ENCODE measurements at places on chromosomes 1 and 21.
A peak's percentile ranks its signal among the peaks of the same experiment; 100 is the strongest.

DNA sequence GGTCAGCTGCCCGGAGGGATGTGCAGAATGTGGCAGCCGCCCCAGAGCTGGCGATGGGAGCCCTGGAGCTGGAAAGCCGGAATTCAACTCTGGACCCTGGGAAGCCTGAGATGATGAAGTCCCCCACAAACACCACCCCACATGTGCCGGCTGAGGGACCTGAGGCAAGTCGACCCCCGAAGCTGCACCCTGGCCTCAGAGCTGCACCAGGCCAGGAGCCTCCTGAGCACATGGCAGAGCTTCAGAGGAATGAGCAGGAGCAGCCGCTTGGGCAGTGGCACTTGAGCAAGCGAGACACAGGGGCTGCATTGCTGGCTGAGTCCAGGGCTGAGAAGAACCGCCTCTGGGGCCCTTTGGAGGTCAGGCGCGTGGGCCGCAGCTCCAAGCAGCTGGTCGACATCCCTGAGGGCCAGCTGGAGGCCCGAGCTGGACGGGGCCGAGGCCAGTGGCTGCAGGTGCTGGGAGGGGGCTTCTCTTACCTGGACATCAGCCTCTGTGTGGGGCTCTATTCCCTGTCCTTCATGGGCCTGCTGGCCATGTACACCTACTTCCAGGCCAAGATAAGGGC, 33.5 kb upstream of the LHX4 start:
- DNase-seq, result no peak

- peak; percentile 29 for DNase-seq
These were observed 648 bp downstream of the FAM76A start for GRCh38 chr1:27726173-27727044.

- DNase-seq, result no peak
These were observed 6.2 kb downstream of the ARHGEF16 start for GRCh38 chr1:3460672-3461131.

GRCh38 chr1:71019233-71019969, 28.2 kb downstream of the PTGER3 start:
- DNase-seq, result no peak

- DNase-seq, result peak; percentile 58
These were observed 189.8 kb downstream of the DNAH14 start for GRCh38 chr1:225119307-225119706.

DNA sequence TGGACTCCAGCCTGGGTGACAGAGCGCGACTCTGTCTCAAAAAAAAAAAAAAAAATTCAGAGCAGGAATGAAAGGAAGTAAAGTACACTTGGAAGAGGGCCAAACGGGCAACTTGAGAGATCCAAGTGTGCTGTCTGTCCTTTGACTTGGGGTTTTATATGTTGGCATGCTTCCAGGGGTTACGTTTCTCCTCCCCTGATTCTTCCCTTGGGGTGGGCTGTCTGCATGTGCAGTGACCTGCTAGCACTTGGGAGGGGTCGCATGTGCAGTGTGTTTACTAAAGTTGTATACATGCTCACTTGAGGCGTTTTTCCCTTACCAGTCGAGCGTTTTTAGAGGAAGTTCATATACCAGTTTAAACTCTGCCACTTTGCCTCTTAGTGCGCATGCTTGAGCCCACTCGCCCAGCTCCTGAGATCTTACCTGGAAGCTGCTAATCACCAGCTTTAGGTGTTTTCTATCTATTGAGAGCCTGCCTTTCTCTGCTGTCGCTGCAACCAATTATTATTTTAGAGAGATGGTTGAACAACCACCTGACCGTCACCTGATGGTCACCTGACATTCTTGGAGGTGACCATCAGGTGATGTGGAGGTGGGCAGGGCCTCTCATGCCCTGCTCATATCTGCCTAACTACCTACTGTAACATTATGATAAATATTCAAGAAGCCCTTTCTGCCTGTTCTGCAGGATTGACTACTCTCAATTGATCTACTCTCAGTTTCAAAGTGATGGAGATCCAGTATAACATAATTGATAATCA, 140.1 kb downstream of the MACF1 start:
- no peak for DNase-seq

DNA sequence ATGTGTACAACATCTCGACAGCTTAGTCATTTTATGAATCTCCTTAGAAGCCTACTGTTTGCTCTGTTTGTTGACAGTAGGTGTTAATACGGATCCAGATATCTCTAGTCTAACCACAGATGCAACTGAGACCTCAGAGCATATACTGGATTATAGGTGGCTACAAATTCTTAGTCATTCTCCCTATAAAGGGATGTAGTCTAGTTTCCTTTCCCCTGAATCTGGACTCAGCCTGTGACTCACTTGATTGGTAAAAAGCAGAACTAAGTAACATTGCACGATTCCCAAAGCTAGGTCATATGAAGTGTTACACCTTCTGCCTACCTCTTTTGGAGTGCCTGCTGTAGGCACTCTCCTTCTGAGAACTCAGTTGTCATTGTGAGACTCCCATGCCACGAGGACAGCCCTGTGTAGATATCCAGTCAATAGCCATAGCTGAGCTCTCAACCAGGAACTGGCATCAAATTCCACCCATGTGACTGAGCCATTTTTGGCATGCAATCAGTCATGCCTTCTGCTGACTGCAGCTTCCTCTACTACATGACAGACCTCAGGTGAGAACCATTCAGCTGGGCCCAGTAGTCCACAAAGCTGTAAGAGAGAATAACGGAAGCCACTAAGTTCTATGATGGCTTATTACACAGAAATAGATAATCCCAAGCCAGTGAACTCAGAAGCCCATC, 135.9 kb upstream of the CHRM3 start:
- DNase-seq, result no peak

- DNase-seq, result peak; percentile 28
These were observed 576 bp downstream of the SMIM12 start for GRCh38 chr1:34858901-34859445.

DNA sequence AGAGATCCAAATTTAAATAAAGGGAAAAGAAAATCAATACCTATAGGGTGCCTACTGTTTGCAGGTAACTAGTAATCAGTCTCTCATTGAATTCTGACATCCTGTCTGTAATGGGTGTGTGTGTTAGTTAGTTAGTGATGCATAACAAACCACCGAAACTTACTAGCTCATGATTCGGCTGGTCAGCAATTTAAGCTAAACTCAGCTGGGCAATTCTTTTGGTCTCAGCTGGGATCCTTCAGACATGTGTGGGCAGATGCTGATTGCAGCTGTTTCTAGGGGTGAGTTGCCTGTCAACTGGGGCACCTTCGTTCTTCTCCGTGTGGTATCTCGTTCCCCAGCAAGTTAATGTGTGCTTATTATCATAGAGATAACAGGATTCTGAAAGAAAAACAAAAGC, 40.2 kb upstream of the ZNF124 start:
- no peak for DNase-seq

DNA sequence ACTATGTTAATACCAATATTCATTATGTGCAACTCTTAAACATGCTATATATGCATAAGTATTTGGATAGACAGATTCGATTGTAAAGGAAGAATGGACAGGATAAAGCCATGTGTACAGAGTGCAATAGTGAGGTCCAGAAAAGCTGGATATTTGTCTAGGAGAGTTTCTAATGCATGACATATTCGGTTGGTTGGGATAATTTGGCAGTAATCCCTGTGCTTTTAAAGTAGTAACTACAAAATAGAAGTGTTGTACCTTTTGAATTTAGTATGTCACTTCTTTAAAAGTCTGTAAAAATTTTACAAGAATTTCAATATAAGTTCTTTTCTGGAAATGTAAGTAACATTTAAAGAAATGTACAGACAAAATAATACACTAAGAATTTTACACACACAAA, 774.5 kb downstream of the USP25 start:
- no peak for DNase-seq

- no peak for DNase-seq
These were observed 147.0 kb downstream of the RERE start for GRCh38 chr1:8670371-8670818.

GRCh38 chr1:213417846-213418245, 366.8 kb downstream of the RPS6KC1 start:
- DNase-seq, result no peak

DNA sequence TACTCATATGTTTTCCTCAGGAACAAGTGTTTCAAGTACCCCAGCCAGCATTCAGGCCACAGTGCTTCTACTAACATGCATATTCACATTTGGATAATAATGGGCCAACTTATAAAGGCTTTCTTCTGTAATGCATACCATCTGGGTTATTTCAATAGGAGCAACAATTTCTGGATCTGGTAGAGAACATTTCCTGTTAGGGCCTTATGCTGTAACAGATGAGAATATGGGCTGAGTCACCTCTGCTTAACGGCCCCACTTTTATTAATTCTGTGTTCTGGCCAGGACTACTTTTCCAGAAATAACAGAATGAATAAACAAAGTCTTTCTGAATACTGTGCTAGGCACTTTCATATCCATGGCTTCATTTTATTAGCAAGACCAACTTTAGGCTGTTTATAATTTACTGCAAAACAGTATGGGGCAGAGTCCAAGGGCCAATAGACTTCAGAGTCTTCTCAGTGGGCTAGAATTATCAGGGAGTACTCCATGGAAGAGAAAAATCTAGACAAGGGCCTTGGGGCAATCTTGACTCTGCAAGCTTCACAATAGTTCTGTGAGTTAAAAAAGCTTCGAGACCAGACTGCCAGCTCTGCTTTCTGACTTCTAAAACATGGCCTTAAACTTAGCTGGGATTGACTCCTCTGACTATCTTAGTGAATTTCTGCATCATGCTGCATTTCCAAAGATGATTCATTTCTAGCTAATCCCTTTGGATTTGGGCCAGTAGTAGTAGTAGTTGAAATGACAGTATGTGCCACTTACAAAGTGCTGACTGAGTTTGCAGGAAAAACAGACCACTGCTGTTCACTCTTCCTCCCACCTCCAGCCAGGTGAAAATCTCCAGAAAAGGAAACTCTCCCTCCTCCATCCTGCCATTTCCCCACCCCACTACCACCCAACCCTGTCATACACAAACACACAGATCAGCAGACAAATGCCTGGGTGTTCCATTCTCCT, 8.2 kb upstream of the SSX2IP start:
- DNase-seq, result peak; percentile 95

DNA sequence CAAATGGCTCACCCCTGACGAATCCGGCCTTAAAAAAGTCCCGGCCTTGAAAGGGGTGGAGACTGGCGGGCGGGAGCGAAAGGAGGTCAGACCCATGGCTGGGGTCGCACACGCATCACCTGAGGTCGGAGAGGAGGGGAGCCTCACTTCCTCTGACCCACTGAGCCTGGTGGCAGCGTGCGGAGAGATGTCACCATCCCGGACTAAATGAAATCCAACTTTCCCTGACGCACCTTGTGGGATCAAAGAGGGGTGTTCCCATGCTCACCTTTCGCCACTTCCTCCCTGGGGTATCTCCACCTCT, 709 bp upstream of the SLC41A1 start:
- no peak for DNase-seq

GRCh38 chr1:156664767-156665411, 12.3 kb downstream of the NES start:
- DNase-seq, result peak; percentile 45

GRCh38 chr21:26587736-26588201, 14.7 kb upstream of the CYYR1 start:
- peak; percentile 76 for DNase-seq

Measured in HCEC 1CT (cell line).